ENCODE measurements at places on chromosomes 5 and 9.

GRCh38 chr5:133128066-133128465 lies 76.3 kb downstream of the HSPA4 start:
- DNase-seq: no peak

GRCh38 chr5:67267512-67268216 lies 71.1 kb upstream of the CD180 start:
- peak; percentile 67 for DNase-seq

GRCh38 chr5:80153586-80154126 lies 102.2 kb downstream of the SERINC5 start:
- no peak for DNase-seq

GRCh38 chr5:180140079-180140554 lies 68.6 kb upstream of the RNF130 start:
- no peak for DNase-seq

DNA sequence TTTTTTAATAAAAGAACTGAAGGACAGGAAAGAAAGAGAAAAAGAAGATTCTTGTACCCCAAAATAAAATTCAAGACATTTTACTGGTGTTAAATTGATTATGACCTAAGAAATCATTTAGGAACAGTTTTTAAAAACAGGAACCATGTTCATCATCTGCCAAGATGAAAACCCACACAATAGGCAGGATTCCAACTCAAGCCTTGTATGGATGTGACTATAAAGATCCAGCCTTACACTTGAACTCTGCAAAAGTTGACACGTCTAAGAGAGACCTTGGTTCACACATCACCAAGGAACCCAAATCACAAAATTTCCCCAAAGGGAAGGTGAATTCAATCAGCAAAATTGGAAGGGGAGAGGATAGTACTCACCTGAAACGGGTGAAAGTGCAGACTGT lies 82.6 kb downstream of the SMIM23 start:
- no peak for DNase-seq

GRCh38 chr9:95497772-95498171 lies 19.0 kb downstream of the PTCH1 start:
- DNase-seq: no peak

- DNase-seq: no peak
These were observed 365.0 kb upstream of the SEMA6A start for GRCh38 chr5:116939641-116940040.

Data from foreskin keratinocyte (primary cell).